ENCODE measurements at places on chromosomes 16 and 17.

GRCh38 chr17:13601776-13602551 lies at the start of gene HS3ST3A1:
HS3ST3A1 (minus strand) TSS chr17:13601929; CDS start chr17:13601129, 800 bp downstream.
- no peak for DNase-seq

- peak; percentile 18 for DNase-seq
Measured at GRCh38 chr17:41967141-41967920, 736 bp downstream of the CNP start.

GRCh38 chr16:66263168-66263972 lies 103.1 kb upstream of the CDH5 start:
- no peak for DNase-seq

DNA sequence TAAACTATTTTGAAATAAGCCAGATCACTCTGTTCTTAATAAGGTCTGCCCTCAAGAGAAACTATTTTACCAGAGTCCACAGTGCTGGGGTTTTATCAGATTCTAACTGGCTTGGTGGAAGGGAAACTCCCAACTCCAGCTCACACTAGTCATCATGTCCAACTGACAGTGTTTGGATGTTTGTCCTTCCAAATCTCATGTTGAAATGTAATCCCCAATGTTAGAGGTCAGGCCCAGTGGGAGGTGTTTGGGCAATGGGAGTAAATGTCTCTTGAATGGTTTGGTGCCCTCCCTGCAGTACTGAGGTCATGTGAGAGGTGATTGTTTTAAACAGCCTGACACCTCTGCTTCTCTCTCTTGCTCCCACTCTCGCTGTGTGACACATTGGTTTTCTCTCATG lies 1301.0 kb upstream of the CDH8 start:
- DNase-seq, result no peak

DNA sequence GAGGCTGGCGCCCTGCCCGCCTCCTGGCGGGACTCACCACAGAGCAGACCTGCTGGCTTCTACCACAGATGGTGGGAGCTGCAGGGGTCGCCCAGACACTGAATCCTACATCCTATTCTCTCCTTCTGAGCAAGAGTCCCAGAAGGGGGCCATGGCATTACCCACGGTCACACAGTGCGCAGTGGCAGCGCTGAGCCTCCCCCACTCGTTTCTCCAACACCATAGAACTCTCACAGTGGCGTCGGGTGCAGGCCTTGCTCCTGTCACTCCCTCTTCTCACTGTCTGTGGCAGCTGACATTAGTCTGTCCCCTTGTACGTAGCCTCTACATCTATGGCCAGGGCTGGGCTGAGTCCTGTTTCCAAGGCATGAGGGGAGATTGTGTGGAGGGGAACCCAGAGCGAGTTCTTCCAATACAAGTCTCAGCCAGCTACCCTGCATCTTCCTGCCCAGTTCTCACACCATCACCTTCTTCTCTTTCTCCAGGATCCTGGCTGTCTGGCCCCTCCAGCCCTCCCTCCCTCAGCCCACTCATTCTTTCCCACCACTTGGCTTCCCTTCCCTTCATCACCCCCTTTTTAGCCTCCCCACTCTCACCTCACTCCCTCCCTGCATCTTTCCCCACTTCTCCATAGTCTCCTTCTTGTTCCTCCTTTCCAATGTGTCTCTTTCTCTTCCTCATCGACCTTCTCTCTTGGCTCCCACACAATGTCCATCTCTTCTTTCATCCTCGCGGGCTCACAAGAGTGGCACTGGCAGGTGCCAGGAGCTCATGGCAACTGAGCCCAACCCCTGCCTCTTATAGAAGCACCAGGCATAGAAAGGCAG lies 5.9 kb downstream of the UBTF start:
- no peak for DNase-seq

GRCh38 chr16:30921748-30922419 lies 1.5 kb upstream of the FBXL19 start:
- peak; percentile 73 for DNase-seq

- DNase-seq, result no peak
Measured at GRCh38 chr17:30290696-30291542, 825 bp downstream of the BLMH start.

- no peak for DNase-seq
Measured at GRCh38 chr16:87847467-87847784, 21.9 kb downstream of the SLC7A5 start.

DNA sequence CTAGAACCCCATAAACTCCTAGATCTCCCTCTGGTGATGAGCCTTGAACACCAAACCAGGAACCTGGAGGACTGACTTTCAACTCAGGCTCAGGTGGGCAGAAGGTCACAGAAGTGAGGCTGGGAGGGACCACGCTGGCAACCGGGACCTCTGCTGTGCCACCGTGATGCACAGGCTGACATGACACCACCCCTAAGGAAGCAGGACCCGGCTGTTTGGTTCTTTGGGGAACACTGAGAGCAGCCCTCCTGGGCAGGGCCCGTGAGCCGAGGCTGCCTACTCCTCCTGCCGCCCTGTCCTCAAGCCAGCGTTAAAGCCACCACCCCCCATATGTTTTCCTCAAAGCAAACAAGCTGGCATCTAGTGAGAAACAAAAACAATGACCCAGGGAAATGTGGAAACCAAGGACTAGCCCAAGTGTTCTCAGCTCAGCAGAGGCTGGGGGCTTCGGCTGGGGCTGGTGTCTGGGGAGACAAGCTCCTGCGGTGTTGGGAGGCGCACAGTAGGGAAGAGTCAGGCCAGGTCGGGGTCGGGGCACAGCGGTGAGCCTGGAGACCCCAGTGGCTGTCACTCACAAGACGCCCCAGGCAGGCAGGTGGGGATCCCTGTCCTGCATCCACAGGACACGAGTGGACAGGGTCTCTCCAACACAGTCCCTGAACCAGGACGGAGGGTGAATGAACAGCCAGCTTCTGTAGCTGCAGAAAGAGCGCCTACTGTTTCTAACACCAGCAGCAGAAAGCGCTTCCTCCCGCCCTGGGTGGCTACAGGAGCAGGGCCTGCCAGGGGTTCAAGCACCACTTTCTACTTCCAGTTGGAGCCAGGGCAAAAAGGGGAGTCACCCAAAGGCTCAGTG lies 1.7 kb downstream of the SMIM5 start:
- no peak for DNase-seq

- no peak for DNase-seq
Measured at GRCh38 chr17:31556969-31557645, 165.6 kb downstream of the RAB11FIP4 start.

DNA sequence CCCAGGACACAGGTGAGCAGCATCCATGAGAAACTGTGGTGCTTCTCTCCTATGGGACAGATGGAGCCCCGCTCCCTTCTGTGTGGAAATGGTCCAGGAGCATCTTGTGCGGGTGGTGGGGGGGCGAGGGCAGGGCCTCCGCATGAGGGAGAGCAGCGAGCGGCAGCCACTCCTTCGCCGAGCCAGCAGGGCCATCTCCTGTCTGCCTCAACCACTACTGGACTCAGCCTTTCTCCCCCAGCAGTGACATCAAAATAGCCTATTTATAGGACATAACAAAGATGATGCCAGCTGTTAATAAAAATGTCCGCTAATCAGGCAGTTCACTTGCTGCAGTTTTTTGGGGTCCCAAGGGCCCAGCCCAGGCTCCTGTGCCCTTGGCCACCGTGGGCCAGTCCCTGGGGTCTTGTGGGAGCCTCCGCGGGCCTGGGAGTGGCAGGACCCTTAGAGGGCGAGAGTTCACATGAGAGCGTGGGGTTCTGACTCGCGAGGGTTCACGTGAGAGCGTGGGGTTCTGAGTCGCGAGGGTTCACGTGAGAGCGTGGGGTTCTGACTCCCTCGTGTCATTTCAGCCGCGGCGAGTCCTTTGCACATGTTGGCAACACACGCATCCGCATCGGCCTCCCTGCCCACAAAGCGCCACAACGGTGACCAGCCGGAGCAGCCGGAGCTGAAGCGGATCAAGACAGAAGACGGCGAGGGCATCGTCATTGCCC lies 47.4 kb downstream of the WDR45B start:
- no peak for DNase-seq

GRCh38 chr16:88978608-88979346 lies 1.8 kb upstream of the CBFA2T3 start:
- DNase-seq, result no peak

DNA sequence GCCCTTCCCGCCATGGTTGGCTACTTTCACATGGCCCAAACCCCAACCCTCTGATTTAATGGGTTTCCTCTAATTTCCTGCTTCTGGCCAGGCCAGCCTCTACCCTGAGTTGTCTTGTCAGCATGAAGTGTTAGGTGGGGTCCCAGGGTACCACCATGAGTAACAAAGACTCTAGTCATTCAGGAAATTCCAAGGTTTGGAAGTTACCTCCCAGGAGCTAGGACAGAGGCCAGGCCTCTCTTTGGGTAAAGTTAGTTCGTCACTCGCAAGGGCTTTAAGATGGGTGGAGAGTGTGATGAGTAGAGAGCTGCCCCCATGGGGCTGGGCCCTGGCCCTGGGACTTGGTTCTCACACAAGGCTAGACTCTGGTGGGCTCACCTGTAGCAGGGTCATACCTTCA lies 54.6 kb downstream of the PLD6 start:
- no peak for DNase-seq

- no peak for DNase-seq
Measured at GRCh38 chr16:20906341-20907255, 6.0 kb downstream of the LYRM1 start.

DNA sequence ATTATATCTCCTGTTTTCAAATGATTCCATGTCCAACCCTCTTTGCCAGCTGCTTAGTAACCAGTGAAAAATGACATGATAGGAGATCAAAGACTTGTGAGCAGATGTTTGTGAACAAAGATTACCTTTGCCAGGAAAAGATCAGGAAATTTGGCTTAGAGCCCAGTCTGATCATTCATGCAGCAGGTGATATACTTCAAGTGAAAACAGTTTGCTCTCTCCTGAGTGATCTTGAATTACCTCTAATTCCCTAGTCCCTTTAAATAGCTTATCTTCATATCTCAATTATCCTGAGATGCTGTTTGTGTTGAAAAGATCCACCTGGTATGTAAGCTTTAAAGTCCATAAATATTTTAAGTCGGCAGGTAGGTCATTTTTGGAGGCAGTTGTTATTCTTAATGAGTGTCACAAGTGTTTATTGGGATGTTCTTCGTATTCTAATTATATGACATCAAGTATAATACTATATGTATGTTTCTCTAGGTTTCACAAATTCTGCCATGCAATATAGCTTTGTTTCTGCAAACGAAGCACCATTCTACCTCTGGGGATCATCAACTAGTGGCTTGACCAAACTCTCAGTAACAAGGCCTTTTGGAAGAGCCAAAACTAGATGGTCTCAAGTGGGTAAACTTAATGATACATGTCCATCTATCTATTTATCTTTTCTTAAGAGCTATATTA lies 13.2 kb upstream of the VPS35L start:
- no peak for DNase-seq
